ENCODE measurements at places on chromosomes 13 and 19.

- DNase-seq = no peak
These were observed 17.5 kb downstream of the CLDN10 start for GRCh38 chr13:95570016-95570415.

- DNase-seq = peak; percentile 60
These were observed 24.6 kb downstream of the SPC24 start for GRCh38 chr19:11130824-11131455.

- no peak for DNase-seq
These were observed 12.9 kb downstream of the TBC1D4 start for GRCh38 chr13:75469047-75469446.

GRCh38 chr19:3374369-3375112 lies 8.2 kb downstream of the NFIC start:
- no peak for DNase-seq

GRCh38 chr13:30132623-30133553 lies 174.5 kb downstream of the KATNAL1 start:
- DNase-seq = peak; percentile 98

DNA sequence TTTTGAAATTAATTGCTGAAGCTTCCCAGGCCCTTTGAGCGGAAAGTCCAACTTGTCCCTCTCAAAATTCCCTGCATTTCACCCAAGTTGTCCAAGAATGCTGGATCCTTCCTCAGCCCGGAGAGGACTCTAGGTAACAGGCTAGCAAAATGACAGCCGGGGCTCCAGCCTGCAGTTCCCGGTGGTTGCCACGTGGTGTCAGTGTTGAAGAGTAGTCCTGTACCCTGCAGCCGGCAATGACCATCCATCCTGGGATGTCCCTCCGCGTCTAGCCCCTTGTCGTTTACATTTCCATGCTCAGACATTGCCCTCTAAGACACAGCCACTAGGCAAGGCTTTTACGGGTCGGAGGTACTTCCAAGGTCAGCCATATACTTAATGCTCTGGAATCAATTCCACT lies 31.4 kb upstream of the MTIF3 start:
- DNase-seq = peak; percentile 9

- DNase-seq = no peak
These were observed 2.4 kb upstream of the PLPP2 start for GRCh38 chr19:293436-294110.

- no peak for DNase-seq
These were observed 305.1 kb downstream of the KCNRG start for GRCh38 chr13:50320271-50320862.

- no peak for DNase-seq
These were observed 18.2 kb upstream of the STK24 start for GRCh38 chr13:98595134-98595533.

- no peak for DNase-seq
These were observed 310.6 kb downstream of the DCT start for GRCh38 chr13:94168783-94169453.

DNA sequence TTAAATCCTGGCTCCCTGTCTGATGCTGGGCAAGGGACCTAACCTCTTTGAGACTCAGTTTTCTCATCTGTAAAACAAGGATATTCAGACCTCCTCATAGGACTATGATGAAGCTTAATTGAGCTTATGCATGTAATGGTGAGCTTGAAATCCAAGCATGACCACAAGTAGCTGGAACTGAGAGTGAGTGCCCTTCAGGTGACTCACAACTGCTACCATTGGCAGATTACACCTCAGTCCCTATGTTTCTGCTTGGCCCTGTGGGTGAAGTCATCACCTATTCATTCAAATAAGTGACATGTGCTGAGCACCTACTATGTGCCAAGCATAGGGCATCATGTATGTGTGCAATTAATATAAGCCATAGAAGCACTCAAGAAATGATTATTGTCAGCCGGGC lies 25.7 kb downstream of the NOVA2 start:
- DNase-seq = no peak

DNA sequence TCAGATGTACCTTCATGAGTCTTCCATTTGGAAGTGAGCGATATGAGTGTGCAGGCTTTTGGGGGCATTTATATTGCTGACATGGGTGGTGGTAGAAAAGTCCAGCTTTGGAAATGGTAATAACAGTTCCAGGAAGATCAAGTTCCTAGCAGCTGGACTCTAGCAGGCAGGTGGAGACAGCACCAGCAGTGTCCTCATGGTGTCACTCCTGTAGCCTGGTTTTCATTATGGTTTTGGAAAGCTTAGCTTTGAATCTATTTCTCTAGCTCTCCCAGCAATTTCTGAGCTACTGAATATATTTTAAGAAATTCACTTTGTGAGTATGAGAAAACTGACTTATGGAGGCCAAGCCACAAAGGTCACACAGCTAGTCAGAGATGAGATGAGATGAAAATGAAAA lies 523.2 kb upstream of the HTR2A start:
- DNase-seq = no peak

DNA sequence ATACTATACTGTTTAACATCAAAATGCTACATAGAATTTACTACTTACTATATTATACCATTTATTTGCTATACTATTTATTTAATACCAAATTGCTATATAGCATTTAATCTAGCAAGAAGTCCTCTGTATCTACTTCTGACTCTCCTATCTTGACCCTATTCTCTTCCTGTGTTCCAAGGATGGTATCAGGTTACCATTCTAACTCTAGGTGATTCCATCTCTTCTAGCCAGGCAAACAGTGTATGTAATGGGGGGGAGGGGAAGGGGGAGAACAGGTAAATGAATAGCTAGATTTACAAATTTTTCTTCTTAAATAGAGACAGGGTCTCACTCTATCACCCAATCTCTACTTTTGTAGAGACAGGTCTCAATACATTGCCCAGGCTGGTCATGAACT lies 200.3 kb downstream of the DIAPH3 start:
- DNase-seq = no peak

GRCh38 chr13:98054301-98054700 lies 88.6 kb upstream of the FARP1 start:
- DNase-seq = no peak

DNA sequence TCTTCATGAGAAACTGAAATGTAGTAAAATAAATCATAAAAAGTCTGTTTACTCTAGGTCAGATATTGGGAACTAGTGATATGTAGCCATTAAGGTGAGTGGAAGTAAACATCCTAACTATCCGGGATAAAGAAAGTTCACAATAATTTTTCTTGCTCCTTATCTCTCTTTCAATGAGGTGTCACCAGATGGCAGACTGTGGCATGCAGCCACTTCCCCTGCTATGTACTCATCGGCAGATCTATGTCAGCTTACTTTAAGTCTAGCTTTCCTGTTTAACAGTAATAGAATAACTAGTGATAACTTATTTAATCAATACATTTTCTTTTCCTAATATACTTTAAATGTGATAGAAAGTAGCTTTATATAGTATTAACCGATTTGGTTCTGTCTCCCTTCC lies 181.9 kb downstream of the NDFIP2 start:
- no peak for DNase-seq

DNA sequence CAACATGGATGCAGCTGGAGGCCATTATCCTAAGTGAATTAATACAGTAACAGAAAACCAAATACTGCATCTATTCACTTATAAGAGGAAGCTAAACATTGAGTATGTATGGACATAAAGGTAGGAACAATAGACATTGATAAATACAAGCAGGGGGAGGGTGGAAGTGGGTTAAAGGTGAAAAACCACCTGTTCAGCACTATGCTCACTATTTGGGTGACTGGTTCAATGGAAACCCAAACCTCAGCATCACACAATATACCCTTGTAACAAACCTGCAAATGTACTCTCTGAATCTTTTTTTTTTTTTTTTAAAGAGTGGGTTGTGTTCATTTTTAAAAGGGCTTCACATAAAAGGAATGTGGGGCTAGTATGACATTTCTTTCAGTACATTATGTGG lies 26.9 kb upstream of the CPB2 start:
- DNase-seq = no peak

DNA sequence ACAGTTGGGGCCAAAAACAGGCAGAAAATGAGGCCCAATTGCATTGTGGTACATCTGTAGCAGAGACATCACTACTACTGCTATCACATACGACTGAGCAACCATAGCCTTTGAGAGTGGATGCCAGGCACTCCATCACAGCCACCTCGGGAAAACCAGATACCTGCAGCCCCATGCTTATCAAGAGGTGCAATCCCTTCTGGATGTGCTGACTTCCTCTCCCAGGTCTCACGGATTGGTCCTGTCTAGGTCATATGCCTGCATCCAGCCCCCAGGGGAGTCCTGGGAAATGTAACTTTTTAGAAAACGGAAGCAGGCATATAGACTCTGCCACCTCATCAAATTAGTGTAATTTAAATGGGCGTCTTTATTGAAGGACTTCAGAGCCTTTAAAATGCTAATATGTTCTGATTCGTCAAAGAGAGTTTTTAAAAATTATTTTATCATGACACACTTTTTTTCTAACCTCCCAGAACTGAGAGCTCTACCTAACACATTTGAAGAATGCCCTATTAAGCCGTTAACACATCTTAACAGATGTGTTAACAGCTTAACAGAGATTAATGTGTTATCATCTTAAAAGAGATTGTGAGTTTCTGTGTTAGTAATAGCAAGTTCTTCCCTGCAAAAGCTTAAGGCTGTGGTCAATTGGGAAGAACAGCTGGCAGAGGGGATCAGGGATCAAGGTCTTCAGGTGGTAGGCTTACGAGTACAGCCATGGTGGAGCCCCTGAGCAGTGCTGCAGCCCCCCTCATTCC lies 63.9 kb downstream of the DLEU7 start:
- no peak for DNase-seq

DNA sequence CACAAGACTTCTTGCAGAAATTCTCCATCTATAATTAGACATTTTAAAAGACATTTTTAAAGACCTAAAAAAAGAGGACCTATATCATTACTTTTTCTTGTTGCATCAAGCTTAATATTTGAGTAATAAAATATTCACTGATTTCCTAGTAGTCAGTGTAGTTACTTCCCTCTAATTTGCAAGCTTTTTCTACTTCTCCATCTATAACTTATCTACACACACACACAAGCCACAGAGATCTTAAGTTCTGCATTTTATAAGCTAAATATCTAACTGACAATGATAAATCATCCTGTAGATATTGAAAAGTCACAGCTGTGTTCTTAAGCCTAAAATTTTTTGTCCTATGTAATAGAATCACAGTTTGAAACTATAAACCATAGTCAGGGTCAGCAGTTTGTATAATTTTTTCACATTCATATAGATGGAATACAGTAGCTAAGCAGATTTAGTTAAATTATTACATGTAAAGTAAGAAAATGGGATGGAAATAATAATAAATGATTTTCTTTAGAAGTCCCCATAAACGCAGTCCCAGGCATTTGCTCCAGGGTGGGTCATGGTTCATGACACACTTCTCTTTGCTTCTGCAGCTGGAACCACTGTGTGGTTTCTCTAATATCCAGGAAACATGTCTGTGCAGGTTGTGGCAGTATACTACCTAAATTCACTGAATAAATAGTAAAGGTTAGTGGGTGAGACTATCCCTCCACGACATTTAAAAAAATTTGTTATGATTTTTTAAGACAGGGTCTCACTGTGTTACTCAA lies 60.2 kb downstream of the ESD start:
- DNase-seq = no peak

GRCh38 chr13:48405875-48406274 lies 7.0 kb downstream of the LPAR6 start:
- no peak for DNase-seq

GRCh38 chr13:105340061-105340606 lies 1195.3 kb downstream of the EFNB2 start:
- no peak for DNase-seq

GRCh38 chr13:36673838-36674326 lies at the start of gene SERTM1:
Gene SERTM1 (plus strand): TSS chr13:36674020. CDS start chr13:36695079, 21,059 bp downstream.
- no peak for DNase-seq

GRCh38 chr13:71513411-71514033 lies 353.5 kb downstream of the DACH1 start:
- DNase-seq = no peak

GRCh38 chr13:74200081-74200480 lies 65.9 kb upstream of the KLF12 start:
- no peak for DNase-seq

DNA sequence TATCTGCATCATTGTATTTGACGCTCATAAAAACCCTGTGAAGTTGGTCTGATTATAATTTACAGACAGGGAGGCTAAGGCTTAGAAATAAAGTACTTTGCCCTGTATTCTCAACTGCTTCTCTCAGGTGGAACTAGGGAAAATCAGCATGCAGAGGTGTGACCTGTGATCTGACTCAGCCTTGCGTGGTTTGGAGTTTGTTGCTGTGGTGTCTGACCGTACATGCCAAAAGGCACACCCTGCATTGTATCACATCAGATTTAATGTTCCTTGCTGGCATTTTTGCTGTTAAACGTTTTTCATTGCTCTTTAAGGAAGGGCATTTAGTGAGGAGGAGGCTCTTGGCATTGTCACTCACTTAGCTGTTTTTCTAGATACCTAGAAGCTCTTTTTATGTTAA lies 58.8 kb upstream of the C1QTNF9B start:
- no peak for DNase-seq

GRCh38 chr13:53090461-53090860 lies 61.8 kb downstream of the OLFM4 start:
- no peak for DNase-seq

DNA sequence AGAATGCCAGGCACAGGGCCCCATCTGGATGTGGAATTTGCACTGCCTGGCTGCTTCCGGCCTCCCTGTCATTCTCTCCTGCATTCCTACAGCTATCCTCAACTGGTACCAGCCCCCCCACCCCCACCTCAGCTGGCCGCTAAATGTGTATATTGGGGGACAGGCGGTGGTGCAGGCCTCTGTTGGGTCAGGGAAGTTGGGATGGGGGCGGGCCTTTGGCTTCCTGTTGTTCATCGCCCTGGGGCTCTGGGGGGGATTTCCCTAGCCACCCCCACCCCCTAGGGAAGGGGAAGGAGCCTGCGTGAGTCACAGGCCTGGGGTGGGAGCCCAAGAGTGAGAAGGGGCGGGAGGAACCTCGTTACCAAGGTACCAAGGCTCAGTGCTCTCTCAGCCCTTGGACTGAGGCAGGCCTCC lies 10.6 kb downstream of the POU2F2 start:
- peak; percentile 80 for DNase-seq

DNA sequence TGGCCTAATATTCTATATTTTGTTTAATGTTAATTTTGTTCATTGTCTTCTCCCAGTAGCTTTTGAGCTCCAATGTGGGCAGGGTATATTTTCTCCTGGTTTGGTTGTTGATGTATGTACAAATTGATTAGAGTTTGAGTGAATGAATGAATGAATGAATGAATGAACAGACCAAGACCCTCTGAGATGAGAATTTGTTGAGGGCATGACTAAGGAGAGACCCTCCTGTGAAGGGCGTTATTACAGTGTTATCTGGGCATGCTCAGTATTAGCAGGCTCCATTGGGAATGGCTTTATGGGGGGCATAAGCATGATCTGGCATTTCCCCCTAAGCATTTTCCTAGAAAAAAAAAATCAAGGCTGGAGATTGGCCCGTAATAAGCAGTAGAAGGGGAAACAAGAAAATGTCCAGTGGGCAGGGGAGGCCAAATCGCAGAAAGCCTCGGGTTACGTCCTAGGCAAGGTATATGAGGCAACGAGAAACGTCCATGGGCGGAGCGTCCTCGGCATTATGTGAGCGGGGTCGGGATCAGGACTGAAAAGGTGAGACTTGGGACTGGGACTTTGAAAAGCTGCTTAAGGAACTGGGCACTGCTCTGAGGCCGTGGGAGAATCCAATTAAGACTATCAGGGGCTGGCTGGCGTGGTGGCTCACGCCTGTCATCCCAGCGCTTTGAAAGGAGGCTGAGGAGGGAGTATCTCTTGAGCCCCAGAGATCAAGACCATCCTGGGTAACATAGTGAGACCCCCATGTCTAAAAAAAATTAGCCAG lies 904 bp upstream of the ARHGAP33 start:
- DNase-seq = no peak
